Stimulated activated CD4-positive, alpha-beta T cell treated with anti-CD3 and anti-CD28 coated beads, TNF-alpha, amount 100 ng/mL, for 4 hours (primary cell): ENCODE measurements at places on chromosomes 4 and X.

DNA sequence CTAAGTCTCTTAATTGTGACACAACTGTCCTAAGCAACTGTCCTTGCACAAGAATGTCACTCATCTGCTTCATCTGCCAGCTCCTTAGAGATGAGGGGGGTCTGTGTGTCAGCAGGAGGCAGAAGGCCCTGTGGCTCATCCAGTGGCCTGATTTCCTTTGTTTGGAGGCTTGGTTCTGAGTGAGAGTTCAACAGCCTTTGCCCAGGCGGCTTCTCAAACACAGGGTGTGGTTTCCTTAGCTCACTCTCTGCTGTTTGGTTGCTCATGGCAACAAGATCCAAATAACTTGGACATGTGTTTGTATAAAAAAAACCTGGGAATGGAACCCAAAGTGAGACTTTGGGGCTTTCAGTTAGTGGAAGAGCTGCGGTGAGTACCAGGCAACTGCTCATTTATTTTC, 46.6 kb downstream of the MAP7D3 start:
- DNase-seq = no peak

- no peak for DNase-seq
Observed at GRCh38 chr4:134028421-134028820, 173.2 kb downstream of the PABPC4L start.

GRCh38 chr4:88820698-88821415, 123.2 kb upstream of the NAP1L5 start:
- DNase-seq = no peak

DNA sequence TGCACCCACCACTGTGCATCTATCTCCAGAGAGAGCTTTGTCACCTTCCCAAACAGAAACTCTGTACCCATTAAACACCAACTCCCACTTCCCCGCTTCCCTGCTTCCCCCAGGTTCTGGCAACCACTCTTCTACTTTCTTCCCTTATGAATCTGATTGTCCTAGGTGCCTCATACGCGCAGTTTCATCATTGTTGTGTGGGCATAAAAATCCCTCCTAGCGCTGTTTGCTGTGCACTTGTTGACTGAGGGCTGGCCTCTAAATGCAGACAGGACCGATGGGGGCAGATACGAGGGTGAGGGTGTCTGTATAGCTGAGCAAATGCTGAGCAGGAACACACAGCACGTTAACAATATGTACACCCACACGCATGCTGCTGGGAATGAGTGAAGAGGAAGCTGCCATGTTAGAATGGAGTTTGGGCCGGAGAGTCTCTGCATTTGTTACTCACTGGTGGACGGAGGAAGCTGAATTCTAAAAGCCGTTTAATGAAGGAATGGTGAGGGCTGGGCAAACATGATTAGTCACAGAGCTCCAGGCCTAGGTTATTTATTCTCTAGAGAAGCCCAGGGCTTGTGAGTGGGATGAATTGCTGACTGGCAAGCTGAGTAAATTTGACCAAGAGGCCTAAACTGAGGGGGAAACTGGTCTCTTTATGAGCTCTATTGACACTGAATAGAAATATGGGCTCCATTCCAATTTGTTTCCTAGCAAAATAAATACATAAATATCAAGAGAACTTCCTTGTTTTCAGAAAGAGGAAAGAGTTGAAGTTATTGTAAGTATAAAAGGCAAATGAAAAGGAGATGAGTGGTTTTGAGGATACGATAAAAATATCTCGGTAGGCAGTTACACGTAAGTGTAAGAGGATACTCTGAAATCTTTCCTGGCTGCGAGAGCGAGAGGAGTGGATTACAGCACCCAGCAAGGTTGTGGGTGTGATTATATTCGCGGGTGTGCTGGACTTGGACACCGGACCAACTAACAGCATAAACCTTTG, 95.9 kb upstream of the RPS6KA3 start:
- no peak for DNase-seq

- DNase-seq = no peak
Observed at GRCh38 chr4:112029771-112030171, 115.5 kb upstream of the FAM241A start.

DNA sequence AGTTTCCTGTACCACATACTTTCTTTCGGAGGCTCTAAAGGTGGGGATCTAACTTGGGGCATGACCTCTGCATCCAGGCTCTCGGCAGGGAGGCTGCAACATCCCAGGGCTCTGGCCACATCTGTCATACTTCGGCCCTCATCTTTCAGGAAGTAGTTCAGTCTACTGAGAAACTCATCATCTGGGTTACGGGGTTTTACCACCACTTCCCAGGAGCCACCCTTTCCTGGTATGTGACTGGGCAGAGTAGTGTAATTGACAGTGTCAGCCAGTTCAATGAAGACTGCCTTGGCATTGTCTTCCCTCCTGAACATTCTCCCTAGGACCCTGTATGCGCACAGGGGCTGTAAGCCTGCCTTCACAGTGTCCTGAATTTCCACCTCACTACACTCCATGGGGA, 2.8 kb downstream of the PNMA5 start:
- DNase-seq = no peak

- peak; percentile 19 for DNase-seq
Observed at GRCh38 chr4:77203380-77204197, 46.6 kb downstream of the CCNG2 start.

- DNase-seq = no peak
Observed at GRCh38 chr4:25767877-25768725, 94.7 kb downstream of the SEL1L3 start.

GRCh38 chr4:170248576-170248975, 158.8 kb upstream of the AADAT start:
- DNase-seq = no peak

GRCh38 chrX:12174358-12174757, 36.1 kb downstream of the FRMPD4 start:
- DNase-seq = no peak

DNA sequence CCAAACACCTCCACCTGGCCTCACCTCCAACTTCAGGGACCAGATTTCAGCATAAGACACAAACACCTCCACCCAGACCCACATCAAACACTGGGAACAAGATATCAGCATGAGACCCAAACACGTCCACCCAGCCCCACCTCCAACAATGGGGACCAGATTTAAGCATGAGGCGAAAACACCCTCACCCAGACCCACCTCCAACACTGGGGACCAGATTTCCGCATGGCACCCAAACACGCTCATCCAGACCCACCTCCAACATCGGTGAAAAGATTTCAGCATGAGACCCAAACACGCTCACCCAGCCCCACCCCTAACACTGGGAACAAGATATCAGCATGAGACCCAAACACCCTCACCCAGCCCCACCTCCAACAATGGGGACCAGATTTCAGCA, 210.0 kb downstream of the ASMT start:
- no peak for DNase-seq

- no peak for DNase-seq
Observed at GRCh38 chr4:110486256-110486655, 10.3 kb downstream of the ENPEP start.

DNA sequence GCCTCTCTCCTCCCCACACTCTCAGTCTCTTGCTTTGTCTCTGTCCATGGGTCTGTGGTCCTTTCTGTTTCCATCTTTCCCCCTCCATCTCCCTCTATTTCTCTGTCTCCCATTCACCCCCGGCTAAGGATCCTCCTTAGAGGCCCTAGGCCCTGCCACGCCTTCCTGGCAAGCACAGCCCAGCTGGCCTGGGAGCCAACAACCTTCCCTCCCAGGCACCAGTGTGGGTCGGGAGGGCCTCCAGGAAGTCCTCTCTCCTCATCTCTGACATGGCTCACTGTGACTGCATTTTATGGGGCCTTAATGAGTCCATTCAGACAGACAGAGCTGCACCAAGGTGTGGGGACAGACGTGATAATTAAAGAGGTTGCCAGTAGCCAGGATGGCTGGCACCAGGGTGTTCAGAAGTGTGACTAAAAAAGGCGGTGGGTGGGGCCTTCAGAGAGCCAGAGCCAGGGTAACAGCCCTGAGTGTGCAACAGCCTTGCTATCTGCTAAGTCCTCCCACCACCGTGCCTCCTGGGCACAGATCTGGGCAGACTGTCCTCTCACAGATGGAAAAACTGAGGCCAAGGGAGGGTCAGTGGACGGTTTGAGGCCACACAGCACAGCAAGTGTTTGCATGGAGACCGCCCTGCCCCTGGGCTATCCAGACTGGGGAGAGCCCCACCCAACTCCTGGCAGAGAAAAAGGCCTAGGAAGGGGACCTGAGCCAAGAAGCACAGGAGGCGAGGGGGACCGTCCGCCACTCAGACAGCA, 31.5 kb downstream of the BLOC1S4 start:
- no peak for DNase-seq

- DNase-seq = no peak
Observed at GRCh38 chr4:184250795-184251669, 33.4 kb upstream of the ENPP6 start.

DNA sequence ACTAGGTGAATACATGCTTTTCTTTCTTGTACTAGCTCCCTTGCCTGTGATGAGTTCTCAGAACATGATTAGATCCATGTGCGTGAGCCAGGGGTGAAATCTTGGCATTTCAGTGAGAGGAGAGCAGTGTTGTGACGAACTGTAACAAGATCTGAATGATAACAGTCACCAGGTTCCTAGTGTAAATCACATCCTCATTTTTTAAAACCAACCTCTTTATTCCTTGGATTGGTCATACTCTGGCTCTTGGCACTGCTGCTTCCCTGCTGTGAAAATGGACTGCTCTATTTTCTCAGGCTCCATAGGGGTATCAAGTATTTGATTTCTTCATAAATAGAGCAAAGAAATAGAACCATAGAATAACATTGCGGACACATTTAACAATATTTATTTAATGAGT, 206.3 kb downstream of the SLC4A4 start:
- no peak for DNase-seq

GRCh38 chr4:177239878-177240277, 69.8 kb upstream of the NEIL3 start:
- DNase-seq = no peak

DNA sequence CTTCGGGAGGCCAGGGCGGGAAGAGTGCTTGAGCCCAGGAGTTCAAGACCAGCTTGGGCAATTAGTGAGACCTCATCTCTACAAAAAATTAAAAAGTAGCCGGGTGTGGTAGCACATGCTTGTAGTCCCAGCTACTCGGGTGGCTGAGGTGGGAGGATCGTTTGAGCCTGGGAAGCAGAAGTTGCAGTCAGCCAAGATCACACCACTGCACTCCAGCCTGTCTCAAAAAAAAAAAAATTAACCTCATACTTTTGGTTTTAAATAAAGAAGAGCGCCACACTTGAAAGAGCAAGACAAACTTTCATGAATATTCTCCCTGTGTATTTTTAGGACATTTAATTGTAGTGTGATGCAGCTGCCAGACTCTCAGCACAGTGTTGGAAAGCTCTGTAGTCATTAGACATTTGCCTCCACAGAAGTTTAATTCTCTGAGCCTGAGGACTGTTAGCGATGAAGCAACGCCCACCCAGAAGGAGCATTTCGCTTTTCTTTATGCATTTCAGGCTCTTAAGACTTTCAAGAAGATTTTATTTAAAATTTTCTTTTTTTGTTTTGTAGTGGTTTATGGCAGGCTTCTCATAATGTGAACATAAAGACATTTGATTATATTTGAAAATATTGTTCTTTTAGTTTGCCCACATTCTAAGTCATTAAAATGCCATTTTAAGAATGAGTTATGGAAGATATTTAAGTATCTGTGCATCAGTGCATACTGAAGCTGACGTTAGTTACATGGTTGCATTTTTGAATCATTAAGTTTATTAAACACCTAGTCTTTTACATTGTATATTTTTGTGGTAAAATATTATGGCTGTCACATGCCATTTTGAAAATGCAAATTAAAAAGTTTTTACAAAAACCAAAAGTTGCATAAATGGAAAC, 45.8 kb downstream of the DCLK2 start:
- DNase-seq = no peak

GRCh38 chr4:107815158-107815557, 9.6 kb upstream of the SGMS2 start:
- DNase-seq = no peak

DNA sequence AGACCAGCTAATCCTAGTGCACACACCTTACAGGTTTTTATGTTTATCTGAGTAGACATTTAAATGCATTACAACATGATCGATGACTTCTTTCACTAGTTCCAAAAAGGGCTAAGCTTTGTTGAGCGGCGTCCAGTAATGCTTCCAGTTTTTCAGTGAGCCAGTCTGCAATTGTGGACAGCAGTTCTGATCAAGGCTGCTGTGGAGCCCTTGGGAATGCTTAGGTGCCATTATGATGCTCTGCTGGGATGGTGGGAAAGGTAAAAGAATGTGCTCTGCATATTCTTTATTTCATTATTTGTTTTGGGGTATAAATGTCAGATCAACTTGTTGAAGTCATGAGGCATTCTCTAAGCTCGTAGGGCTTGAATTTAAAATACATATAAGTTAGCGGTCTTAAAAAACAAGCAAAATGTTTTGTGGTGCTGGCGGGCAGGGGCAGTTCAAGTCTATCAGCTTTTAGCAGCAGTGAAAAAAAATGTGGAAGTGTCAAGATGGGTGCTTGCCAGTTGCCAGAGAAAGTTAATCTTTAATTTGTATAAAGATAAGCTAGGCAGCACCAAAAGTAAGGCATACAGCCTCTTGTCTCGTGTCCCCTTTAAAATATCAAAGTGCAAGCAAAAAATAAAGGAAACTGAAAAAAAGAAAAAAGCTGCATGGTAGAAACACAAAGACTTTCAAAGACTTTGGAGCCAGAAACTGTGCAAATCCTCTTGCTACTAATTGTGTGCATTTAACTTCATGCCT, 5.8 kb downstream of the MID1IP1 start:
- DNase-seq = no peak

- DNase-seq = no peak
Observed at GRCh38 chr4:177005674-177006230, 213.0 kb upstream of the VEGFC start.

DNA sequence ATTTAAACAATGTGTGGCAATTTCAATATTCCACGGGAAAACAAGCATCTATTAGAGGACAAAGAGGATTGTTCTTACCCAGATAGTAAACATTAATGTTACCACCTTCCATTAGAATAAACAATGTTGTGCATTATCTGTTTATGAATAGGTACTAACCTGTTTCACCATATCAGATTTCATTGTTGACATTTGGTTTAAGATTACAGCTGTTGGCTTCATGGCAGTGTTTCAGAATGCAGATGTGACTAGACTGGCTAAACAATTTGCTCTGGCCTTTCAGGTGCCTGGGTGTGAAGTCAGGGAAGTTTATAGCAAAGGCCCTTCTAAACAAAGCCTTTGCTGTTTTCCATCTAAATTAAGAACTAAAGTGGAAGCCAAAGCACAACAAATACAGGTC, 464.7 kb upstream of the FAM47C start:
- DNase-seq = no peak

DNA sequence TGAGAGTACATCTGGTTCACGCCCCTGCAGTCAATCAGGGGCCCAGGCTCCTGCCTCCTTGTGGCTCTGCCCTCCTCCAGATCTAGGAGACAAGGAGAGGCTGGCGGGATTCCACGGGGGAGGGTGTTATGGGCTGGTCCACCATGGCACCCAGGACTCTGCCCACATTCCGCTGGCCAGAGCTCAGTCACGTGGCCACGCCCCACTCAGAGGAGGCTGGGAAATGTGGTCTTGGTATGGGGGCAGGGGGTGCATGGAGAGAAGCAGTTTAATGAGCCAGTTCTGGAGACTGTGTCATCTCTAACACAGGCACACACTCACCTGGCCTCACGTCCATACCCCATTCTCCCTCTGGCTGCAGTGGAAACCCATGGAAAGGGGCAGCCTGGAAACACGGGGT, 31.5 kb upstream of the PSAPL1 start:
- DNase-seq = no peak
